ENCODE measurements at places on chromosomes 1 and 21.

DNA sequence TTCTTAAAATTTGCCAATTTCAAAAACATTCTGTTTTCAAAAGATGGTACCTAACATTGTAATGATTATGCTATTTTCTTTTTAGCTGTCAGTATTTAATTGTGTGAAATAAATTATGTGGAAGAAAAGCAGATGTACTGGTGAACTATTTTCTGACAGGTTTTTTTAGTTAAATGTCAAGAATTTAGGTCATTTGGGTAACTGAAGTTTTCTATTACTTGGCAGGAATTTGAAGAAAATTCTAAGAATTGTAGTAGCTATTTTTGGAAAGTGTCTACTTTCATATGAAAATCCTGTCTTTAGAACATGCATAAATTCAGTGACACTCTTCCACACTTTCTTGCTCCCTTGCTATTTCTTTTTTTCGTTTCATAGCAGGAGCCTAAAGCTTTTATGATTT, 28.5 kb upstream of the PTPRC start:
- no peak for DNase-seq

GRCh38 chr1:21368515-21369289, 71.2 kb upstream of the NBPF3 start:
- DNase-seq: peak; percentile 86

DNA sequence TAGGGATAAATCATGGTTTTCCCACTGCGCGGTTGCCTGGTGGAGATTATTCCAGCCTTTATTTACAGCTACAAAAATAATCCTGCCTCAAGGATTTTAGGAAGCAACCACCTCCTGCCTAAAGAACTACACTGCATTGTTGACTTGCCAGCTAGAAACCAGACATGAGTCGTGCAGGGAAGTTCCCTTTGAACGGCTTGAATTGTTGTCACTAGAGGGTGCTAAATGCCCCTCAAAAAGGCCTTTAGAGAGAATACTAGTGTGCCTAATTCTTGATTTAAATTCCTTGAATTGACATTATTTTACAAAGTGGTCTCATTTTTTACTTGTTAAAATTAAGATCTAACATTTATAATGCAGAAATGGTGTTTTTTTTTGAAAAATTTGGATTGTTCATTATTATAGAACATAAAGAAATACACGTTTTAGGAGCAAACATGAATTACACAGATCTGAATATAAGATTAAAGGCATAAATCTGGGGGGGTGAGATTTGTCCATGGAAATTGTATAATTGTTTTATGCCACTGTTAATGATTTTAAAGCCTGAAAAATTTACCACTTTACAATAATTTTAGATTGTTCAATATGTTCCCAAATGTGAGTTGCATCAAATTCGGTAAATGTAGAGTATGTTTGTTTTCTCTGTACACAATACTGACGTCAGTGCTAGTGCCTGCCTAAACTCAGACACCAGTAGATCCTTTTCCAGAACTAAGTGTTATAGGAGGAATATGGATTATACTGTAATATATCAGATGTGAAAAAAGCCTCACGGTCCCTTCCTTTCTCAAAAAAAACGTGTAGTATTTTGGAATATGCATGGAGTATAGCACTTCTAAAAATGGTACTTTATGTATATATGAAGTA, 7.6 kb upstream of the ERG start:
- peak; percentile 71 for DNase-seq

GRCh38 chr1:960363-961131, at the start of gene KLHL17:
Gene KLHL17 (plus strand): TSS chr1:960584. CDS start chr1:960694, 110 bp downstream.
- peak; percentile 92 for DNase-seq

GRCh38 chr1:38763121-38763520, 96.5 kb downstream of the RRAGC start:
- DNase-seq: no peak

GRCh38 chr1:22862752-22863151, 109.9 kb downstream of the LACTBL1 start:
- DNase-seq: no peak

GRCh38 chr1:79497193-79497773, 490.8 kb upstream of the ADGRL4 start:
- DNase-seq: peak; percentile 10

All from suppressor macrophage (primary cell).